ENCODE measurements at places on chromosomes 7 and 10.
A peak's percentile ranks its signal among the peaks of the same experiment; 100 is the strongest.

DNA sequence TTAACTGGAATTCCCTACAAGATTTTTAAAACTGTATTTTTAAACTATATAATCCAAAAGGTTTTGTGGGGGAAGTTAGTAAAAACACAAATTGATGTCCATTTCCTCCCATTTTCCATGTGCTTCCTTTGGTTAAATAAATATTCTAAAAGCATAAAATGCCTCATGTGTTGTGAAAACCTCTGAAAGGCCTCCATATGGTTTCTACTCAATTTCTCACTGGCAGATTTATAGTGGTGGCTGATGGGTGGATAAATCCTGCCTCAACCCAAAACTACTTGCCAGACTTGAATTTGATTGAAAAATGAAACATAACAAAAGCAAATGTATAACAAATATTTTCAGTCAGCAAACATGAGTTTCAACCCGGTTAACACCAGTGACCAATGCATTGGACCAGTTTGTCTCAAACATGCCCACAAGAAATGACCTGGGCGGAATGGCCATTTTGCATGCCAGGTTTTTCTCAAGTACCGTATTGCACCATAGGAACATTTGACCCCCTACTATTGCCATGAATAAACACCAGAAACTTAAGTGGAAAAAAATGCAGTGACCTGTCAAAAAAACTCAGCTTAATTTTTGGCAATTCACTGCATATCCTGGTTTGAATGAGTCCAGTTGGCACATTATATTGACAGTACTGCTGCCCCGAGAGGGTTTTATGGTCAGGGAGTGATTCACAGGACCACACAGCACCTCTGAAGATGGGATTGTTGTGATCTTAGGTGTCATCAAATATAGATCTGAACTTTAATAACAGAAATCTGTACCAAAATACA, 454.6 kb upstream of the ANKRD30A start:
- no peak for DNase-seq

DNA sequence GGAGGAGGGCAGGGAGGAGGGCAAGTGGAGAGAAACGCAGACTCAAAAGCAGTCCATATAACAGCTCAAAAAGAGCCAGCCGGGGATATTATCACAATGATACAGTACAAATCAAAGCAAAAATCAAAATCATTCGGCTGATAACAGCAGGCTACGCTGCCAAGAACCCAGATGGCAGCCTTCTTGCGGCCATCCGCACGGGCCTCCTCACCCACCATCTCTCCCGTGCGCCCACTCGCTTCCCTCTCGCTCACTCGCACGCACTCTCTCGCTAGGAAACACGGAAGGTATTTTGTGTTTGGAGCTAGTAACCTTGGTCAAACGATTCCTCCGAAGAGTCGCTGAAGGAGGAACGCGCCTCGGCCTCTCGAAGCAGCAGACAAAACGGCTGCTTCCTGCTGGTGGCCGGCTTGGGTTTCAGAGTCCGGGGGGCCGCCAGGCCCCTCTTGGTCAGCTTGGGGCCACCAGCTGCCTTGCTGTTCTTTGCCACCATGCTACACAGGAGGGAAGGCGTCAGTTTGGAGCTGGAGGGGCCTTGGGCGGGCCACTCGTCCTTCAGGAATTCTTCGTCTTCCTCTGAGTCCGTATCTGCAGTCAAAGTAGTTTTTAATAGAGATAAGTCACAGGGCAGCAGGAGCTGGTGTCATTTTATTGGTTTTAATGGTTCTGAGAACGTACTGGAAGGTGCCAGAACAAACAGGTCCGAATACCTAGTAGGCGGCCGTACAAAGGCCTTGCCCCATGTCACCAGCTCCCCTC, 68.9 kb downstream of the SLC29A4 start:
- DNase-seq: no peak

- DNase-seq: no peak
Measured at GRCh38 chr10:69328380-69328735, 50.1 kb downstream of the HK1 start.

DNA sequence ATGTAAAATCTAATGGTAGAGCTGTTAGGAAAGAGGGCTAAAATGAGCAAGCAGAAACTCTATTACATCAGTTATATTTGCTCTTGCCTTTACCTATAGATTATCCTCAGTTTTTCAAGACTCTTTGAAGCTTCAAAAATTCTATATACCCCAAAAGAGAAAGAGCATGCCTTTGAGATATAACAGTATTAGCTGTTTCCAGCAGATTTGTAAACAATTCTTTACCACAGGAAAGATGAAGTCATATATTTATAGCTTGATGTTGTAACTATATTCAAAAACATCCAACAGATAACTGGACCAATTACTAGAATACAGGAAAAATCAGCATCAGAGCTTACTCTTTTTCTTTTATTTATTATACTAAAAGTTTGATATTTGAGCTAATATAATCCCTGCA, 416.2 kb upstream of the TPK1 start:
- DNase-seq: no peak

DNA sequence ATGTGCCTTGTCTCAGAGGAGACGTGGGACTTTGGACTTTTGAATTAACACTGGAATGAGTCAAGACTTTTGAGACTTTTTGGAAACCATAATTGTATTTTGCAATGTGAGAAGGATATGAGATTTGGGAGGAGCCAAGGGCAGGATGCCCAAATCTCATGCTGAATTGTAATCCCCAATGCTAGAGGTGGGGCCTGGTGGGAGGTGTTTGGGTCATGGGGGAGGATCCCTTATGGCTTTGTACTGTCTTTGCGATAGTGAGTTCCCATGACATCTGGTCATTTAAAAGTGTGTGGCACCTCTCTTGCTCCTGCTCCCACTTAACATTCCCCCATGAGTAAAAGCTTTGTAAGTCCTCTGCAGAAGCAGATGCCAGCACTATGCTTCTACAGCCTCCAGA, 39.2 kb downstream of the DNAJC9 start:
- no peak for DNase-seq

GRCh38 chr10:127041552-127041951, 136.3 kb downstream of the DOCK1 start:
- DNase-seq: no peak

- DNase-seq: peak; percentile 55
Measured at GRCh38 chr10:110783509-110784107, 88.1 kb upstream of the PDCD4 start.

- DNase-seq: no peak
Measured at GRCh38 chr10:127398140-127398970, 150.8 kb upstream of the NPS start.

DNA sequence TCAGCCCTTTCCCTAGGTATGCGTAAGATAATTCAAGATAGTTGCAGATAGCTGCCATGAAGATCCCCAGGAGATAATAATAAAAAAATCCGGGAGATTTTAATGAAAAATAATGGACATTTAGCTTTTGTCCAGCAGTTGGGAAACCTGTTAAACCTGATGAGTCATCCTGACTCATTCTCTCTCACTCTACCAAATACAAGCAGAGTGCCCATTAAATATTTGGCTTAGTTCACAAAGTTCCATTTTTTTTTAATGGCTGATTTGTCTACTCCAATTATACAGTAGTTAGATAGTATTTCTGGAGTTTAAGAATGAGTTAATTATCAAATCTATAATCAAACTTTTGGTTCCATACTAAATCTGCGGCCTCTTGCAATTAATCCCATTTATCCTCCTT, 2.1 kb upstream of the SHTN1 start:
- no peak for DNase-seq

DNA sequence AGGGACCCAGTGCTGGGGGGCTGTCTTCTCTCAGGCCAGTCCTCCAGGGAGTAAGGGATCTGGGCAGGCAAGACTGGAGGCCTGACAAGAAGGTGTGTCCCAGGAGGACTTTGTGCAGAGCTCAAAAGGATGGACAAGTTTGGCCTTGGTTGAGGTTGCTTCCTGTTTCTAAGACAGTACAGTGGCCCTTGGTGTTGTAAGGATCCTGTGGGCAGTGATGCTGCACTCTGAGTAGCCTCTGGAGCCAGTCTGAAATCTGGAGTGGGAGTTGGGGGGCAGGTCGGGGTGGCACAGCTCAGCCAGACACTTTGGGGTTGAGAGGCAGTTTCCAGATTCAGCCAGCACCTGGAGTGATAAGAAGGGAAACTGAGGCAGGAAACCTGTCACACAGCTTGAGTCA, 139.2 kb upstream of the ZMIZ1 start:
- DNase-seq: no peak

DNA sequence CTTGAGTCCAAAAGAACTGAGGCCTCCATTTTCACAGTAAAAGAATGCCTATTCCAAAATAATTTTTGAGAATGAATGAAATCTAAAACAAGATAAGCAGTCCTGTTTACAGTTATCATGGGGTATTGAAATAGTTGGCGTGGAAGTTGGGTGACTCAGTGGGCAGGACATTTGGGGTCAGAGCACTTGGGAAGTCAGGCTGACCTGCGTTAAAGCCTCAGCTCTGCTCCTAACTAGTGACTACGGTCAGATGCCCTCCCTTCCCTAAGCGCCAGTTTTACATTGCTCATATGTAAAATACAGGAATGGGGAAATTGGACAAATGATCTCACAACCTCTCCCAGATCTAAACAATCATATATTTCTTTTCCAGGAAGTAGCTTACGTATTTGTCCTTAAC, 2.3 kb upstream of the PAPSS2 start:
- no peak for DNase-seq

DNA sequence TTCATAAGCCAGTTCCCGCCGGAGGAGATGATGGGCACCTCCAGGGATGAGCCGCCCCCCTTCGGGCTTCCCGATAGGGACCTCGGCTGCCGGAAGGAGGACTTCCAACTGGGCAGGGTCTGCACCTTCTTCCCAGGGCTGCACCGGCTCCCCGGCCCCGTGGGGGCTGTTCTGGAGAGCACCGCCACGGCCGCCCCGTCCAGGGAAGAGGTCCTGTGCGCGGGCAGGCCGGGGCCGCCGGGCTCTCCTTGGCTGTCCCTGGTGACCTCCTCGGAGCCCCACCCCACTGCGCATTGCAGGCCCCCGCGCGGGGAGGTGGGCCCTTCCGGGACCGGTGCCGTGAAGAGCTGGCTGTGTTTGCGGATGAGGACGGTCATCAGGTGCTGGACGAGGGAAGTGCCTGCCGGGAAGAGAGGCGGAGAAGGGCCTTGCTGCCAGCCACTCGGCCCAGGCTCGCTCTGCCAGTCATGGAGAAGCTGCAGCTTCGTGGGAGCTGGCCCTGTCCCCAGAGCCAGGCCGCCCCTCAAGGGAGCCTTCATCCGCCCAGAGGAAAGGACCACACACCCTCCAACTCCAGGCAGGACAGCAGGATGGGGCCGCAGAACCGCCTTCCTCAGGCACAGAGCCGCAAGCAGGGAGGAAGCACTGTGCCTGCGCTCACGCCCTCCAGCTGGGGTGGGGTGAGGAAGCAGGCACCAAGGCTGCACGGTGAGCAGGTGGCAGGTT, 144.4 kb downstream of the MAPK8 start:
- DNase-seq: no peak

DNA sequence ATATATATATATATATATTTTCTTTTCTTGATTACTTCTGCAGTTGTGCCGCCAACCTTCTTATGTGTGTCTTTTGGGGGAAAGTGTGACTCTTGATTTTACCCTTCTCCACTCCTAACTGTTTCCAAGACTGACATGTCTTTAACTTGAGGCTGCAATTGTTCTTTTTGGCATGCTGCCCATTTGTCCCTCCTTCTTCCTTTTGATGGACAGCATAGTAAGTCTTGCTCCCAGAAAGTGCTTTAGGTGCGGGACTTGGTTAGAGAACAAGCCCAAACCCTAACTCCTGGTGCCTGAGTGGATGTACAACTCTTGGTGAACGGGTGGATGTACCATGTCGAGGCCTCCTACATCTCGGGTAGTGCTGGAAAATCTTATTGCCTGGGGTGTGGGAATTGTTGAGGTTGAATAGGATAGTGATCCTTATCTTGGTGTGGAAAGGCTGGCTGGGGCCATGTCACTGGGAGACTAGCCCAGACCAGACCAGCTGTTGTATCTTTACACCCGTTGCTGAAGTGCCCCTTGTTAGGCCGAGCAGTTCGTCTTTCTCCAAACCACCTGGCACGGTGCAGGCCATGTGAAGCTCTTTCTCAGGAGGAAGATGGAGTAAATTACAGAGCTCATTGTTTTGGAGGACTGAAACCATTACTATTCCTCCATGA, 16.3 kb downstream of the TCF7L2 start:
- DNase-seq: no peak

DNA sequence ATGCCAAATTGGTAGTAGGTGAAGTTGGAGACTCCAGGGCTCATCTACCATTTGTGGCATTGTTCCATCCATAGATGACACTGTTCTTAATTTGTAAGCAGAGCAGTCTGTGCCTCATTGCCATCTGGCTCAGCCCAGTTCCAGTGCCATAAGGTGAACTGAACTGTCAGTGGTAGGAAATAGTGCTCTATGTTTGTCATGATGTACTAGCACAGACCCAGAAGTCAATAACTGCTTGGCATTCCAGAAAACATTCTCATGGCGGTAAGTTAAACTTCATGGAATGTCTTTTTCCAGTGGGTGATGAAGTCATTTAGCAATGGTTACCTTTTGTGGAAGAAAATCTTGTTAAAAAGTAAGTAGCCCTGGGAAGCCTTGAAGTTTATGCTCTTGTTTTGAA, 302.7 kb downstream of the SUGCT start:
- no peak for DNase-seq

- no peak for DNase-seq
Measured at GRCh38 chr10:60351191-60351853, 38.4 kb downstream of the ANK3 start.

DNA sequence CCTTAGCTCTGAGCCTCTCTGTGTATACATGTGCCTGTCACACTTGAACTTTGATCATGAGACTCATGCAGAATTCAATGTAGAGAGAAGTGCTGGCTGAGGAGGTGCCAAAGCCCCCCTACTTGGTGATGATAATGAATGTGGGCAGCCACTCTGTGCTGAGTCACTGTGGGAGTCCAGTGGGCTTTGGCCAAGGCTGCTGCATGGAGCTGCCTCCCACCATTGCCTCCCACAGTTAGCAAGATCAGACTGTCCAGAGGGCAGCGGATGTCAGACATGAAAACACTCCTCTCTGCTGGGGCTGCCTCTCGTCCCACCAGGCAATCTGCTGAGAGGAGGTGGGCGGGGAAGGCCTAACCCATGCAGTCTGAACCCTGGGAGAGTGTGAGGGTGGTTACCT, 180.3 kb downstream of the SH2D4B start:
- no peak for DNase-seq

- no peak for DNase-seq
Measured at GRCh38 chr10:37222046-37222445, 96.6 kb downstream of the ANKRD30A start.

DNA sequence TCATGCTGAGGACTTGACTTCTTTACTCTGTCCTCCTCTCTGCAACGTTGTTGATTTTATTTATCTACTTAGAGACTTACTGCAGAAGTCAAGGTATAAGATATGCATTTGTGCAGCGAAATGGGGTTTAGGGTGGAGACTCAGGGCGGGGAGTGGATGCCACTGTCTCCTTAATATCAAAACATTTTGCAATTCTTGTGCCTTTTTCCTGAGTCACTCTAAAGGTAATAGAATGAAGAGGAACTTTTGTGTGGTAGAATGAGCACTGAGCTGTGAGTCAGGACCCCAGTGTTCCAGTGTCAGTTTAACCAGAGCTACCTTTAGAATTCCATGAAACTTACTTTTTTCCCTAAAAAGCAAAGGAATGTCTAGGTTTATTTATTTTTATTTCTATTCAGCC, 78.2 kb downstream of the VTI1A start:
- no peak for DNase-seq

All from activated T-cell treated with anti-CD3 and anti-CD28 coated beads for 1 hour (primary cell).